Progenitor cell of endocrine pancreas (in vitro differentiated cells): ENCODE measurements at places on chromosomes 12 and 14.

DNA sequence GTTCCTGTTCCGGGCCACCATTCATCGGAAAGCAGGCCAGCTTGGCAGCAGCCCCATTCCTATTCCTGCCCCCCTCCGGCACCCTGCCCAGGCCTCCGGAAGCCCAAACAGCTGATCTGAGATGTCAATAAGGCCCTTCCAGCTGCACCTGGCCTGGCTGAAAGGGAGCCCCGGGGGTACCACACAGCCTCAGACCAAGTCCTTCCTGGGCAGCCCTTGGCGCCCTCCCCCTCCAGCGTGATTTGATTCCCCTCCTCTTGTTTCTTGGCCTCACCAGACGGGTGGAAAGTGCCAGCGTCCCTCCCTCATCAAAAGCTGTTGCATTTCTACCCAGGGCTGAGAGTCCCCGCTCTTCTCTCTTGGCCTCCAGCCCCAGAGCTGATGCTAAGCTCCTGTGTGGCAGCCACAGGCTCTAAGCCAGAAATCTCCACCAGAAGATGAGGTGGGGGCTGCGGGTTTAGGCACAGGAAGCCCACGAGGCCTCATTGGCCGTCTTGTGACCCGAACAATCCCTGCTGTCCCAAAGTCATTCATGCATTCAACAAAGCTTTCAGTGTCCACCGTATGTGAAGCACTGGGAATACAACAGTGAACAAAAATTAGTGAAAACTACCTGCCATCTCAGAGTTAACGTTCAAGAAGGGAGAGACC is 215.4 kb downstream of the SLC41A2 start:
- DNase-seq: no peak

- no peak for DNase-seq
Measured at GRCh38 chr12:1443421-1444141, 150.8 kb downstream of the FBXL14 start.

DNA sequence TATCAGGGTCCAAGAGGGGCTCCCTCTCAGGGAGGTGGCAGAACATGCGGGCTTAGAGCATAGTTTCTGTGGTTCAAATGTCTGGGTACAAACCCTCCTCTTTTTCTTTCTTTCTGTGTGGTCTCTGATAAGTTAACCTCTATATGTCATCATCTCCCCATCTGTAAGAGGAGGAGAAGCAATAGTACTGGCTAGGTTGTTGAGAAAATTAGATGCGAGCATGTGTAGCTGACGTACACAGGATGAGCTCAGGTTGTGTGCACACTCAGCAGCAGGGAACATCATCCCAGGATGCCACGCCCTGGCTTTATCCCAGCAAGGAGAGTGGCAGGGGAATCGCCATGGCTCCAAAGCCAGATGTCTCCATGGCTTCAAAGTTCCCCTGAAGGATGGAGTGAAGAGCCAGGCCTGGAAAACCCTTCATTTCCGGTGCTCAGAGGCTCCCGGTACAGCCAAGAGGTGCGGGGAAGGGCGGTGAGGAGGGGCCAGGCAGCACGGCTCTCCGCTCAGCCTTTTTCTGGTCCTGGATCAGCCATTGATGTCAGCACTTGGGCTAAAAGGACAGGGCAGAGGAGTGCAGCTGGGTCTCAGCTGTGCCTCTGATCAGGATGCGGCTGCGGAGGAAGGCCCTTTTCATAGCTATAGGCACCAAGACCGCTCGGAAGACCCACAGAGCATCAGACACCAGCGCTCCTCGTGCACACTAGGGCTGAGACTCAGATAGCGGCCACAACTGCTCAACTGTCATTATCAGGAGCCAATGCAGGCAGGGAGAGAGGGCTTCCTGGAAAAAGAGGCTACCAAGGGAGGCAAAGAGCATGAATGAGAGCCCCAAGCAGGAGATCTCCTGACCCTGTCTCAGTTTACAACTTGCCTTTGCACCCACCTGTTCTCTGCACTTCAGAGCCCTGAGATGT is 41.5 kb downstream of the ARL6IP4 start:
- no peak for DNase-seq

- no peak for DNase-seq
Measured at GRCh38 chr14:40806471-40806870, 800.2 kb upstream of the LRFN5 start.

- DNase-seq: no peak
Measured at GRCh38 chr12:14422516-14423230, 57.2 kb downstream of the ATF7IP start.

DNA sequence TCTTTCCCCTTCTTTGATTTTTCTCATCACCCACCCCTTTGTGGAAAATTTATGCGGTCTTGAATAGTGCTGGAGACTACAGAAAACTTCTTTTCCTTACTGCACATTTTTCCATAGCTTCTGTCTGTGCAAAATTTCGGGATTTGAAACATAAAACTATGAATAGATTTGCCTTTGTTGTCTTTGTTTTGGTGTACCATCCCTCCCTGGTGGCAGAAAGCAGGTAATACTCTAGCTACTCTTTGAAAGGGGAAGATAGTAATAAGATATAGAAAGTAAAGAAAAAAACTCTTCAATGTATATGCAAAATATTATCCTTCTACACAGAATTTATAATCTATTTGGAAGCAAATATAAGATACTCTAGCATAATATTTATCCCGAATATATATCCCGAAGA is 79.1 kb upstream of the LMO3 start:
- no peak for DNase-seq

DNA sequence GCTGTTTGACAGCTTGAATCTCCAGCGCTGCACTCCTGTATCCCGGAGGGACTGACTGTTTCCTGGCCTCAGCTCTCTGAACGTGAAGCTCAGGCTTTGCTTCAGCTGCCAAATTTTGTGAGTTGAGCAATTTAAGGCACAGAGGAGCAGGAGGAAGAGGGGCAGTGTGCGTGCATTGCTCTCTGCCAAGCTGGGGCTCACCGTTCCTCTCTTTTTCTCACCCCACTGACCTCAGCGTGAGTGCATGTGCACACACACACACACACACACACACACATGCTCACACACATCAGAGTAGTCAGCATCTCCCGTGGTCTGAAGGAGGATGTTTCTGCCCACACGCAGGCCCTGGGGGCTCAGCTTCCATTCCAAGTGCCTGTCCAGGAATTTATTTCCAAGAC is 27.8 kb upstream of the BDKRB2 start:
- no peak for DNase-seq

DNA sequence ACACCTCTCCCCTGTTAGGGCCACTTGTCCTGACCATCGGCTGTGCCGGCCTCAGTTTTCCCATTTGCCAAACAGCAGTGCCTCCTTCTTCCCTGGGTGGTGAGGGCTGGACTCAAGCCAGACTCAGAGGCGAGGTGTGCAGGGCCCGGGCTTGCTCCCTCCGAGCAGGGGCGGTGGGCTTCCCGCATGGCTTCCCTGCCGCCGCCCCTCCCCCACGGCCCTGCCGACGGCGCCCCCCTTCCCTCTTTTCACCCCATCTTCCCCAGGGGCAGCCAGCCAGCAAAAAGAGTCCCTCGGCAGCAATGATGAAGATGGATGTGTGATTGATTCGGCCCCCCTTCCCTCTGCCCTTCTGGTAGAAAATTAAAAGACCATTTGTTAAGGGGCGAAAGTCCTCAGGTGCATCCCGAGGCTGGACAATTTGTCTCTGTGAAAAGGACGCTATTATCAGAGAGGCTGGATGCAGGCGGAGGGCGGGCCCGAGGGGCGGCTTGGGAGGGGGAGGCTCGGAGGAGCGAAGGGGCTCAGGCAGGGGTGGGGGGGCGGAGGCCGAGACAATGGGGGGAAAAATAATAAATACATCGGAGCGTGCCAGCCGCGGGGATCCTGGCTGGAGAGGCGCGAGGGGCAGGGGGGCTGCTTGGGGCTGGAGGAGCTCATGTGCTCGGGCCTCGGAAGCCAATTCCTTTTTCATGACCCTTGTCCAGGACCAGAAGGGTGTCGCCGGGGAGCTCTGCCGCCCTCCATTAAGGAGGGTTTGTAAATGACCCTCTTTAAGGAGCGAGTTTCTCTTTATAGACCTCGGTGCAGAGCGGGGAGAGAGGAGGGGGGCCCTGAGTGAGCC is 48.0 kb upstream of the LHX5 start:
- DNase-seq: no peak

DNA sequence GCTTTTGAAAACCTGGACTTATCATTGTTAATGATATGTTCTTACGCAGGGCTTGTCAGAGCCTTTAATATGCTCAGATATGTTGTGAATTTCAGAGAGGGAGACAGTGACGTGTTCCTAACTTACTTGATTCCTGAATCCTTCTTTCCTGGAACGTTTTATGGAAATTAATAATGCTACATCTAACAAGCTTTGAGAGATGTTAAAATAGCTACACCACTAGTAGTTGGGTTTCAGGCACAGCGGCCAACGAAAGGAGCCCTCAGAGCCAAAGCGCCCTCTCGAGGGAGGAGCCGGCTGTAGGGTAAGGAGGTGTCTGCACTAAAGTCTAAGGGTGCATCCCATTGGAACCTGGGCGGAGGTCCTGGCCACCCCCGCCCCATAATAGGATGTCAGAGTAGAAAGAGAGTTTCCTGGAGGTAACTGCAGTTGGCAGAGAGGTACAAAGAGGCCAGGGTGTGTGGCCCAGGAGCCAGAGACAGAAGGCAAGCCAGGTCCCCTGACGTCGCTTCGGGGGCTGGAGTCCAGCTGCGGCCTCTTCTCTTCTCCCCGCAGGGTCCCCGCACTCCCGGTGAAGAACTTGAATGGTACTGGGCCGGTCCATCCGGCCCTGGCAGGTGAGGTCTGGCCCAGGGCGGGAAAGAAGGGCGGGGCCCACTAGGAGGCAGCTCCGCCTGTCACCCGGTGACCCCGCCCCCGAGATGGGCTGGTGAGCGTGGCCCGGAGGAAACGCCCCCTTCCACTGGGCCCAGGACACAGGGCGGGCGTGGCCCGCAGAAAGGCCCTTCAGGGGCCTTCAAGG is 36.3 kb downstream of the DTX1 start:
- peak; percentile 34 for DNase-seq
